ENCODE measurements at places on chromosomes 1 and 21.

GRCh38 chr21:32819694-32820093 lies 48.1 kb upstream of the PAXBP1 start:
- no peak for DNase-seq

DNA sequence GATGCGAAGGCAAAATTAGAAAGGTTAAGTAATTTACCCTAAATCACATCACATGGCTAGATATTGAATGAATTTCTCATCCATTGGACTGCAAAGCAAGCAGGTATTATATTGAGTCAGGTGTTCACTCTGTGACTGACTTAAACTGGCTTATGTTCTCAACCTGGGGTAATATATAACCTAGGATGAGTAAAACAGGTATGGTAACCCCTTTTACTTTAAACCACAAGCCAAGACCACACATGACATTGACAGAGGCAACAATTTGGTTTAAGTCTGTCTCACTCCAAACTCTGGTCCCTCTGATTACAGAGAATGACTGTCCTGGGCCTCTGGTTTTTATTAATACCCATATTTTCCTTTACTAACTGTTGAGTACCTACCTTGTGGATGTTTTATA lies 33.3 kb downstream of the MAEL start:
- DNase-seq, result no peak

DNA sequence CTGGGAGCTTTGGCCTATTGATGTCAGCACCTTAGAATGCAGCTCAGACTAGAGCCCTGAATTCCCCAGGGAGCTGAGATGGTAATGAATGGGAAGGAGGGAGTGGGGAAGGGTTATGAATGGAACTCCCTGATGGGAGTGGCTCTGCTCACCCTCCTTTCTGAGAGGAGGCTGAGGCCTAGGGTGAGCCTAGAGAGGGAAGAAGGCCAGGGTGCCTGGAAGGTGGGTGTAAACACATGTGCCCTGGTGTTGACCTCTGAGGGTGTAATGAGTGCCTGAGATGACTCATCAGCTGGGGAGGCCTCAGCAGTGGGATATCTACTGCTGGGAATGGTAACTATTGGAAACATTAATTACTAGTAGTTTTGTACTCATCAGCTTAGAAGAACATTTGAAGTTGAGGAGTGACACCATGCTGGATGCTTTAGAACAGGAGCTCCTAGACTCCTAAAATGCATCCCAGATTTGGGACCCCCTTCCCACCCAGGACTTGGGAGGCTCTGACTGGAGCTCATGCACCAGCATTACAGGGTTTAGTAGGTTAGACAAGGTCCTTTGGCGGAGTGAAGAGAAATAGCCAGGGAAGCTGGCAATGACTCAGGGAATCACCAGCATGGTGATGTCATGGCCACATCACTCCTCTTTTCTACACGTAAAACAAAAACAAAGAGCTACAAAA lies 16.0 kb upstream of the PIGV start:
- no peak for DNase-seq

GRCh38 chr1:61486783-61487536 lies 238.0 kb downstream of the TM2D1 start:
- no peak for DNase-seq

DNA sequence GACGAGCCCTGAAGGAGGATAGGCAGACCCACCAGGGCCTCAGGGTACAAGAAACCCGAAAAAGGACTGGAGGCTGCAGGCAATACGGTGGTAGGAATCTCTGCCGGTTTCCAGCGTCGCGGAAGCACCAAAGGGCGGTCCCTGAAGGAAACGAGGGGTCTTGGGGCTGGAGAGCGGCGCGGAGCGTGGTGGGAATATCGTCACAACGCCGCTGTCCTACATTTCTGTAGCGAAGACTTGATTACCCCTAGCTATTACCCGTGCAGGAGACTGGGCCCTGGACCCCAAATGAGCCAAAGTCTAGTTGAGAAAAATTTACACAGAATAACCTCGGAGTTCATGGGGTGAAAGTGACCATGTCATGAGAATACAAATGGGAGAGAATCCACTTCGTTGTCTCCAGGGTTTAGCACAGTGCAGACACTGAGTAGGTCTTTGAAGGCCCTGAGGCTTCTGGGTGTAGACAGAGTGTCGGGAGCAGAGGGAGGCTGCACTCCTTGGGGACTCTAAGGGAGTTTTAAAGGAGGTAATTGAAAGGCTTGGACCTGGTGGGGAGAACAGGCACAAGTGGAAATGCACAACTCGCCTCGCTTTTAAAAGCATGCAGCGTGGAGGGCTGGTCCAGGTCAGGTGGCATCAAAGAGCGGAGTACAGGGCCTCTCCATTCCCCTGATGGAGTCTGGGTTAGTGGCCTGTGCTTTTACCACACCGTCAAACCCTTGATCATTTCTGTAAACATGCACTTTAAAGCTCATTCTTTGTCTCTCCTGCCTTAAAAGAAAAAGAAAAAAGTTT lies 1.5 kb downstream of the ATP1A1 start:
- no peak for DNase-seq

DNA sequence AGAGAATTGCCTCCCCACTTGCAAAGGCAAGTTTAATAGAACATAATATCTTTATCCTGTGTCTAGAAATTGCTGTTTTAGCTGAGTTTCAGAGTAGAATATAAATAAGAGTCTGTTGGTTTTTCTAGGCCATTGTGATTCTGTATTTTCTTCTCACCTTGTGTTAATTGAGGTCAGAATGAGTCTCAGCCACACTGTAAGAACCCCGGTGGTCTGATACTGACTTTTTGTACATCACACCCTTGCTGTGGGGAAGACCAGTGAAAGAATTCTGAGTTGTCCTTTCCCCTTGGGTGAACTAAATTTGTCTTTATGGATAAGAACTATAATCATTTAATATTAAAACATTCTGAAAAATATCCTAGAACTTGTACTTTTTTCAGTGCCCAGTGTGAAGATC lies 6.8 kb downstream of the HIPK1 start:
- no peak for DNase-seq

DNA sequence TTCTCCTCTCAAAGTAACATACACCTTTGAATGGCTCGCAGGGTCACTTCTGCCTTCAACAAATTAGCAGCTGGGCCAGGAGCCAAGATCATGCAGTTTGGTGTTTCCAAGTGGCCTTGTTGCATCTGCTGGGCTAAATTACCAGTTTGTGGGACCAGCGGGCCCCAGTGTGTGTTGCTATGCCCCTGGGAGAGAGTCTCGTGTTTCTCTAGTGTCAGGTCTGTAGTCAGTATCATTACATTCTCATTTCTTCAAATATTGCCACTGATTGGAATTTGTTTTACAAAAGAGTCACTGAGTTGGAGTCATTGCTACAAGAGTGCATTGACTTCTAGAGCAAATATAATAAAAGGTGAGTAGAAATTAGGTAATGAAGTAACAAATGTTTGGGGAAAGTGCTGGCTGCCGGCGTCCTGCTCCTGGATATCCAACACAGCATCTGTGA lies 35.5 kb downstream of the RHOU start:
- DNase-seq, result no peak

DNA sequence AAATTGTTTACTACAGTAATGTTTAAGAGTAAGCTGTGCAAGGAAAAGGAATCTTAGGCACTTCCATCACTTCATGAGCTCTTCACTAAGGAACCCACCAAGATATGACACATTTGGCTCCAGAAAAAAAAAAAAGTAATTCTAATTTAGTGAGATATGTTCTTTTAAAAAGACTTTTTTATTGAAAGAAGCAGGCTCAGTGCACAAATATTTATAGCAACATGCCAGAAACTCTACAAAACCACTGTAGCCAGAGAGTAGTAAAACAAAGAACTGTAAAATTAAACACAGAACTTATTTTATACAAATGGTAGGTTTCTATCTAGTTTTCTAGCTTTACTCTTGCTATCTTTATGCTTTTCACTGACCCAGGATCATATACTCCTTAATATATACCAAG lies 434.6 kb upstream of the ADGRL2 start:
- DNase-seq, result no peak

GRCh38 chr1:41380979-41381691 lies 19.9 kb downstream of the FOXO6 start:
- no peak for DNase-seq

DNA sequence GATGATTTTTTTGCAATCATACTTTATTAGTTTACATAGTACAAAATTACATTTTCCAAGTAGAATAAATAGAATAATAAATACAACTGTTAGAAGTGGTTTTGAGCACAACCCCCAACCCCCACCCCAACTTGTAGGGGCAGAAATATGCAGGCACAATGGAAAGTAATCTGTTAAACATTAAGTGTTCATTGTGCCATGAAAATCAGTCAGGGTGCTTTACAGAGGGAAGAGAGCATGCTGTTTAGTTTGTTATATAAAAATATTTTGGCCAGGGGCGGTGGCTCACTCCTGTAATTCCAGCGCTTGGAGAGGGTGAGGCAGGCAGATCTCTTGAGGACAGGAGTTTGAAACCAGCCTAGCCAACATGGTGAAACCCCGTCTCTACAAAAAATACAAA lies 2.6 kb downstream of the OR10T2 start:
- DNase-seq, result no peak

All from activated CD8-positive, alpha-beta memory T cell treated with anti-CD3 and anti-CD28 coated beads for 48 hours (primary cell).